ENCODE measurements at places on chromosomes 11 and 22. TPM values are rescaled to one million over a fixed set of nuclear protein-coding genes. Genes with fewer than 3 reads are reported as not detected.

DNA sequence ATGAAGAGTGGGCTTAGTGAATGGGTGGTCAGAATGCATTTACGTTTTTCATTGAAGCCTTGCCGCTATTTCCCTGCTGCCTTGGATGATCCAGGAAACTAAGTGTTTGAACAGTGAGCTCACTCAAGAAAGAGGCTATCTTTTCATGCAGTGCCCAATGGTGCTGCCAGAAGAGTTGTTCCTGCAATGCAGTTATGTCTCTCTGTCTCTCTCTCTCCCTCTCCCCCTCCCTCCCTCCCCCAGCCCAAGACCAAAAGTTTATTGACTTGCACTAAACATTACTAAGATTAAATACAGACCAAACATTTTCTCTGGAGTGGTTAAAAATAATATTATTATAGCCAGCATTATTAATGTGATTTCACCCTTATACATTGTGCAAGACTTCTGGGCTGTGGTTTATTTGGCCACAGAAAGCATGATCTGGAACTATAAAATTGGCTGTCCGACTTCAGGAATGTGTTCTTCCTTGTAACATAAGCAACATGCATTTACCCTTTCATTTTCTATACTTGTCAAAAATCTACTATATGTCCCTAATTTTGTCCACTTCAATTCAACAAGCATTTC, 6.6 kb upstream of the FUT4 start:
- no peaks in the 10 kb centered on the region for H3K36me3 ChIP-seq
- peak overlapping the region; percentile 57 for H3K27ac ChIP-seq
- no peak overlapping the region for H3K4me3 ChIP-seq

DNA sequence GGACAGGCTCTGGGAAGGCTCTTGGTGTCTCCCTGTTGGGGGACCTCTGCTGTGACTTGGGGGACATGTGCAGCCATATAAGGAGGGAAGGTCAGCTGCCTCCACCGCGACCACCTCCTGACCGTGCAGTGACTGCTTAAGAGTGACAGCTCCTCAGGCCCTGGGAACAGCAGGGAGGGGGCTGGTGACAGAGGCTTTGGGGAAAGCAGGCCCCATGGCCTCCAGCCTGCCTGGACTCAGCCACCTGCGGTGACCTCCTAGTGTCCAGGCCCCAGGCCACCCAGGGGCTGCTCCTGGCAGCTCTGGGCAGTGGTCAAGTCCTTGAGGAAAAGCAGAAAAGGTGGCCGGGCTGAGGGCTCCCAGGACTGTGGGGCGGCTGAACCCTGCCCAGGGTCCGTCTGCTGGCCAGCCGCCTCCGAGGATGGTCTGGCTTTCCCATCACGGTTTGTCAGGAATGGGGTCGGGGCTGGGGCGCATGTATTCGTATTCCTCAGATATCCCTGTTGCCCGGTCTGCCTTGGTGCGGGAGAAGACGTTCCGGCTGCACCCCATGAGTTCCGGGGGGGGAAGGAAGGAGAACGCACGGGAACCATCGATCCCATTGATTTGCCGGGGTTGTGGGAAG, 96.8 kb downstream of the WNT7B start:
- H3K27me3 ChIP-seq = no peaks in the 10 kb centered on the region
- no peaks in the 10 kb centered on the region for H3K36me3 ChIP-seq
- no peaks in the 10 kb centered on the region for H3K4me1 ChIP-seq
- DNase-seq = peak; percentile 68

DNA sequence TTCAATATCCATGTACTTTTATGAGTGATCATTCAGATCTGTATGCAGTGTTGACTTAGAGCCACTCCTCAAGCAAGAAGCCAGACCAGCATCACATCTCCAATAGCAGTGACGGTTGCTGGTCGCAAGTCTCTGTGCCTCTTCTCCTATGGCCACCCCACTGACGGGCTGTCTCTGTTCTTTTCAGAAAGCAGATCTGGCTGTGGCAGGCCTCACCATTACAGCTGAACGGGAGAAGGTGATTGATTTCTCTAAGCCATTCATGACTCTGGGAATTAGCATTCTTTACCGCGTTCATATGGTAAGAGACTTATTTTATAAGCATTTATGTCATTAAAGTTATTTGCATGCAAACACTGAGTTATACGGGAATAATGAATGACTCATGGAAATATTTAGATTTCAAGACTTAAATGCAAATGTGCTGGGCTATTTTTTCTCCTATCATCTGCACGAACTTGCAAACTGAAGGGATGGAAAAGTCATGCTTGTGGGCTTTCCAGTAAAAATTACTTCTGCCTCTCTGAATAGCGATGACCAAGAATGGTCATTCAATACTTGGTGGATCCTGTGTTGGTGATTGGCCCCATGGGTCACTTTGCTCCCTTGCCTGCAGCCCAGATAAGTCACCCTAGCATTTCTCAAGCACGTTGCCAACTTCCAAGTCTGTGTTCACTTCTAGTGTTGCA, 83.6 kb upstream of the TBCEL start:
- H3K27ac ChIP-seq = no peak overlapping the region
- H3K27me3 ChIP-seq = peaks cover 4% of the 10 kb centered on the region
- DNase-seq = no peak
- H3K4me3 ChIP-seq = no peak overlapping the region
- H3K4me1 ChIP-seq = no peaks in the 10 kb centered on the region

GRCh38 chr11:3853899-3854659, 1.4 kb upstream of the STIM1 start:
- peaks cover 3% of the 10 kb centered on the region for H3K4me1 ChIP-seq
- DNase-seq = peak; percentile 59
- H3K27me3 ChIP-seq = no peaks in the 10 kb centered on the region
- no peak overlapping the region for H3K4me3 ChIP-seq

DNA sequence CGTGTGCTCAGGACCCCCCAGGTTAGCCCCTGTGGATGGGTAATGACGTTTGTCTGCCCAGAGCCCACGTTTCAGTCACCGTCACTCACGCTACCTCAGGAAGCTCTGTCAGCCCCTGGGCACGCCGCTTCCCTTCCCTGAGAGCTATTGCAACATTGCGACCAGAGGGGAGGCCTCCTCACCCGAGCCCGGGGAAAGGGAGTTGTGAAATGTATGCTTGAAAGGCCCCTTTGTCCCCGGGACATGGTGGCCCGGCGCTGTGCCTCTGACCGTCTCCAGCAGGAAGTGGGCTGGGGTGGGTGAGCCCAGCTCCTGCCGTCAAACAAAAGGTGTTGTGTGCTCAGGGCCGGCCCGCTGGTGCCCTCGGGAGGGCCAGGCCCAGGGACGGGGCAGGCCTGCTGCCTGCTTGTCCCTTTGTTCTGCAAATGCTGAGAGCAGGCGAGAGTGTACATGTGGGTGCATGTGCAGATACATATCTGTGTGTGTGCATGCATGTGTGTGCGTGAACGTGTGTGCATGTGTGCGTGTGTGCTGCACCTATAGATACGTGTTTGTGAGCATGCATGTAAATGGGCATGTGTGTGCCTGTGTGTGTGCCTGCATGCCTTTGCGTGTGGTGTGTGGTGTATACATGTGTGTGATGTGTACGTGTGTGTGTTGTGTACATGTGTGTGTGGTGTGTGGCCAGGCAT, 1125.0 kb downstream of the BRD1 start:
- H3K27me3 ChIP-seq = no peaks in the 10 kb centered on the region
- no peaks in the 10 kb centered on the region for H3K4me1 ChIP-seq
- no peaks in the 10 kb centered on the region for H3K36me3 ChIP-seq
- no peak overlapping the region for H3K4me3 ChIP-seq
- H3K27ac ChIP-seq = no peak overlapping the region
- peak; percentile 67 for DNase-seq

DNA sequence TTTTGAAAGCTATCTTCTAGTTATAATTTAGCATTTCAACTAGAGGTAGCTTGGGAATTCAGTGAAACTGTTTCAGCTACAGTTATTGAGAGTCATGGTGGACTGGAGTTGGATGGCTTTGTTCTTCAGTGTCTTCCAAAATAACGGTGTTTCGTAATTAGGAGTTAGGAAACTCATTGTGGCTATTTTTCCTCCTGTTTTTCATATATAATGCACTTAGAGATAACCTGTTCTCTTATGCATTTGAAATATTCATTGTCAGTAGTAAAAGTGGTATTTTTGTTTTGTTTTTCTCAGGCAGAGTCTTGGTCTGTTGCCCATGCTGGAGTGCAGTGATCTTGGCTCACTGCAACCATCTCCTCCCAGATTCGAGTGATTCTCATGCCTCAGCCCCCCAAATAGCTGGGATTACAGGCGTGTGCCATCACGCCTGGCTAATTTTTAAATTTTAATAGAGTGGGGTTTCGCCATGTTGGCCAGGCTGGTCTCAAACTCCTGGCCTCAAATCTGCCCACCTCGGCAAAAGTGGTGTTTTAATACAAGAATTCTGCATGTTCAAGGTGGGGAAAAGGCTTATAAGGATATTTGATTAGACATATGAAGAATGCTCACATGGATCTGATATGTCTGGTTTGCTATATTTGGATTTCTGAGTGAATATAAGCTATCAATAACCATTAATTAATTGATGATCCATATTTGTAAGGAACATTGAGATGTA, 12.7 kb downstream of the PDHX start:
- H3K36me3 ChIP-seq = peaks cover 3% of the 10 kb centered on the region
- no peaks in the 10 kb centered on the region for H3K27me3 ChIP-seq
- no peak for DNase-seq
- peaks cover 3% of the 10 kb centered on the region for H3K4me1 ChIP-seq

DNA sequence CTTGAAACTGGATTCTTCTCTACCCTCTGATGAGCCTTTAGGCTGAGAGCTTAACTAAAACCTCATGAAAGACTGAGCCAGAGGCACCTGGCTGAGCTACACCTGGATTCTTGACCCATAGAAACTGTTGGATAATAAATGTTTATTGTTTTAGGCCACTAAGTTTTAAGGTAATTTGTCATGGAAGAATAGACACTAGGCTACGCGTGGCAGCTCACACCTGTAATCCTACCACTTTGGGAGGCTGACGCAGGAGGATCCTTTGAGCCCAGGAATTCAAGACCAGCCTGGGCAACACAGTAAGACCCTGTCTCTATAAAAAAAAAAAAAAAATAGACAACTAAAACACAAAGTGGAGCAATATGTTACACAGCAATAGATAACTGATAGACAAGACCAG, 29.2 kb upstream of the UPB1 start:
- peaks cover 2% of the 10 kb centered on the region for H3K4me1 ChIP-seq
- no peak overlapping the region for H3K4me3 ChIP-seq
- H3K36me3 ChIP-seq = no peaks in the 10 kb centered on the region
- no peak for DNase-seq
- no peaks in the 10 kb centered on the region for H3K27me3 ChIP-seq

- H3K36me3 ChIP-seq = no peaks in the 10 kb centered on the region
- DNase-seq = peak; percentile 31
- no peak overlapping the region for H3K4me3 ChIP-seq
Observed at GRCh38 chr22:38861927-38862326, 10.1 kb downstream of the CBX6 start.

- H3K27me3 ChIP-seq = peaks cover 1% of the 10 kb centered on the region
- DNase-seq = no peak
- no peak overlapping the region for H3K4me3 ChIP-seq
- H3K36me3 ChIP-seq = no peaks in the 10 kb centered on the region
Observed at GRCh38 chr11:44695169-44695833, 31.5 kb upstream of the TSPAN18 start.

GRCh38 chr11:17695454-17696441, 23.6 kb upstream of the MYOD1 start:
- H3K36me3 ChIP-seq = no peaks in the 10 kb centered on the region
- no peak for DNase-seq
- no peaks in the 10 kb centered on the region for H3K4me1 ChIP-seq
- no peaks in the 10 kb centered on the region for H3K27me3 ChIP-seq
- H3K4me3 ChIP-seq = no peak overlapping the region

DNA sequence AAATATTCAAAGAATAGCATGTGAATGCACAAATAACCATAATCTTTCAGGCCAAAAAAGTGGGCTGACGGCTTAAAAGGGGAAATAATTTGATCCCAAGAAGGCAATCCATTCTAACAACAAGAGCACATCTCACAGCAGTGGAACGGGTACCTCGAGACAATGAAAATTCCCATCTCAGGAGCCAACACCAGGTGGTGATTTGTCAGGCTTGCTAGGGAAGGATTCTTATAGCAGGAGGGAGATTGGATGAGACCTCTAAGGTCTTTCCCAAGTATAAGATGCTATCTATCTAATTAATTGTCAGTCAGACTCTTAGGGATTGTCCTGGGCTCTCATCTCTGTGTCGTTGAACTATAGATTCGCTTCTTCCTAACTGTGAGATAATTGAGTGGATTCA, 284.0 kb downstream of the ETS1 start:
- H3K4me1 ChIP-seq = peaks cover 6% of the 10 kb centered on the region
- no peak for DNase-seq
- H3K27me3 ChIP-seq = no peaks in the 10 kb centered on the region
- H3K4me3 ChIP-seq = no peak overlapping the region

GRCh38 chr11:82355313-82355823, 378.3 kb downstream of the FAM181B start:
- no peak for DNase-seq
- H3K27me3 ChIP-seq = no peaks in the 10 kb centered on the region
- no peaks in the 10 kb centered on the region for H3K4me1 ChIP-seq
- H3K36me3 ChIP-seq = no peaks in the 10 kb centered on the region
- no peak overlapping the region for H3K27ac ChIP-seq

GRCh38 chr11:78525720-78526119, 48.9 kb downstream of the NARS2 start:
- DNase-seq = no peak
- no peaks in the 10 kb centered on the region for H3K36me3 ChIP-seq
- H3K27ac ChIP-seq = no peak overlapping the region
- no peaks in the 10 kb centered on the region for H3K27me3 ChIP-seq

DNA sequence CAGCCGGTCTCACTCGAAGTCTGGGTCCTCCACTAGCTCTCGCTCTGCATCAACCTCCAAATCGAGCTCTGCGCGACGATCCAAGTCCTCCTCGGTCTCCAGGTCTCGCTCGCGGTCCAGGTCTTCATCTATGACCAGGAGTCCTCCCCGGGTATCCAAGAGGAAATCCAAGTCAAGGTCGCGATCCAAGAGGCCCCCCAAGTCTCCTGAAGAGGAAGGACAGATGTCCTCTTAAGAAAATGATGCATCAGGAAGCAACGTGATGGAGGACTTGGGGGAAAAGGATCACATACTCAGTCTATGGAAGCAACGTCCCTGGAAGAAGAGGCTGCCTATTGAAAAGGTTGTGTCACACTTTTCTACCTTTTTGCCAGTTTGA, 1.1 kb downstream of the SRSF8 start:
- peak overlapping the region; percentile 76 for H3K4me3 ChIP-seq
- no peaks in the 10 kb centered on the region for H3K27me3 ChIP-seq
- no peaks in the 10 kb centered on the region for H3K36me3 ChIP-seq
- DNase-seq = no peak
- H3K4me1 ChIP-seq = no peaks in the 10 kb centered on the region

PRRG4 gene
- 2.0 TPM for total RNA-seq

APOA1 gene
- not detected for total RNA-seq

ZFPL1 gene
- 35.0 TPM for total RNA-seq

CCDC89 gene
- total RNA-seq = 1.1 TPM

FOLH1 gene
- 1.9 TPM for total RNA-seq

YPEL1 gene
- 9.1 TPM for total RNA-seq

ARHGAP8 gene
- 1.4 TPM for total RNA-seq

CD3G gene
- 1.1 TPM for total RNA-seq

MPPED2 gene
- total RNA-seq = 7.5 TPM

Measured in aorta (tissue), 5 donors.